Stimulated activated CD4-positive, alpha-beta T cell treated with anti-CD3 and anti-CD28 coated beads, Interleukin-4, amount 100 ng/mL, for 4 hours (primary cell): ENCODE measurements at places on chromosomes 7 and 10.

DNA sequence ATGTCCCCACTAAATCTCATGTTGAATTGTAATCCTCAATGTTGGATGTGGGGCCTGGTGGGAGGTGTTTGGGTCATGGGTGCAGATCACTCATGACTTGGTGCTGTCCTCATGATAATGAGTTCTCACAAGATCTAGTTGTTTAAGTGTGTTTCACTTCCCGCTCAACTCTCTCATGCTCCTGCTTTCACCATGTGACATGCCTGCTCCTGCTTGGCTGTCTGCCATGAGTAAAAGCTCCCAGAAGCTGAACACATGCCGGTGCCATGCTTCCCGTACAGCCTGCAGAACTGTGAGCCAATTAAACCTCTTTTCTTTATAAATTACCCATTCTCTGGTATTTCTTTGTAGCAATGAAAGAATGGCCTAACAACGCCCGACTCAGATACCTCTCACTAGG, 6.2 kb upstream of the PSTK start:
- no peak for DNase-seq

- DNase-seq = no peak
Measured at GRCh38 chr7:46468753-46469356, 547.8 kb upstream of the IGFBP3 start.

- DNase-seq = no peak
Measured at GRCh38 chr7:23966941-23967340, 256.9 kb downstream of the STK31 start.

GRCh38 chr10:130243015-130243414, 106.8 kb downstream of the GLRX3 start:
- no peak for DNase-seq

DNA sequence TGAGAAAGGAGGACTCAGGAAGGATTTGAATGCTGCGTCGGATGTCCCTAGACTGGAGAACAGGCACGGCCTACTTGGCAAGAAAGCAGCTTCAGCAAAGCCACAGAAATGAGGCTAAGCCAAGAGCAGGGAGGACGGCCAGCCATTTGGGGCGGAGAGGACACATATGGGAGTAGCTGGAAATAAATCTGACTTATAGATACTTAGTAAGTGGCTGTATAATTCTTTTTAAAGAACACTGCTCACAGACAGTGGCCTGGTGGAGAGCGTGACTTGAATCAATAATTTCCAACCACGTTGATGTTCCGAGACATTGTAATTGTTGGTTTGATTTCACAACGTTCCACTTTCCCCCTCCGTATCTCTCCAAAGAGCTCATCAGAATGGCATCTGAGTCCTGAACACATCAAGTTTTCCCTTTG, 67.7 kb upstream of the JCAD start:
- DNase-seq = no peak
